NAMALWA (cell line): ENCODE measurements at places on chromosomes 11 and 22.

DNA sequence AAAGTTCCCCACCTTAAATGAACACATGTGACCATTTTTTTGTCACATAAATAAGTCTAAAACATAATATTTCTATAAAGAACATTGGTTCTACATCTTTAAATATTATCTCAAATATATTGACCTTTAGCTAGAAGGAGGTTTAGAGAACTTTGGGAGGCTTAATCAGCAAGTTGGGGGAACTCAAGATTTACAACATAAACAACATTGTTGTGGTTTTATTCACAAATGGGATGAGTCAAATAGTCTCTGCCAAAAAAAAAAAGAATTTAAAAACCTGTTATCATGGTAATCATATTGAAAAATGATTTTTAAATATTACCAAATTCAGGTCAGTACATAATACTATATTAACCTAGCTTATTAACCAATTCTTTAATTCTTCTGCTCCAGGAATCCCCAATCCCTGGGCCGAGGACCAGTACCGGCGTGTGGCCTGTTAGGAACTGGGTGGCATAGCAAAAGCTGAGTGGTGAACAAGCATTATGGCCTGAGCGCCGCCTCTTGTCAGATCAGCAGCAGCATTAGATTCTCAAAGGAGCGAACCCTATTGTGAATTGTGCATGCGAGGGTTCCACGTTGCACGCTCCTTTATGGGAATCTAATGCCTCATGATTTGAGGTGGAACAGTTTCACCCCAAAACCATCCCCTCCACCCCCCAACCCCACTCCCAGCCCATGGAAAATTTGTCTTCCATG is 98.2 kb downstream of the RDX start:
- DNase-seq, result no peak

- DNase-seq, result no peak
Measured at GRCh38 chr22:29780748-29781676, 13.8 kb downstream of the UQCR10 start.

GRCh38 chr11:105027678-105028077 is 4.7 kb upstream of the CASP5 start:
- no peak for DNase-seq

- DNase-seq, result no peak
Measured at GRCh38 chr11:90639461-90639993, 416.7 kb upstream of the CHORDC1 start.

DNA sequence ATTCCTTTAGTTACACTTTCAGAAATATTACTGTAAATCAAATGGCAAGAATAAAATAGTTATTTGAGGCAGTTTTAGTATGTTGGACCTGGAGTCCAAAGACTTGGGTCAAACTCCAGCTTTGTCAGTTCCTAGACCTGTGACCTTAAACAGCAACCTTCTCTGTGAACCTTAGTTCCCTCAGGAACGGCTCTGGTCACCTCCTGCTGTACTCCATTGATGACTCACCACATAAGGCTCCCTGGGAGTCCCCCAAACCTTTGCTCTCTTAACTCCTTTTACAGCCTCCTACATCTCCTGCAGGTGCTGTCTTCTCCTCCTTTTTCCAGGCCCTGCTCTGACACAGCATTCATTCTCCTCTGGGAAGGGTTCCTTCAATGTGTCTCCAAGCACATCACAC is 29.1 kb downstream of the LIMK2 start:
- DNase-seq, result no peak

DNA sequence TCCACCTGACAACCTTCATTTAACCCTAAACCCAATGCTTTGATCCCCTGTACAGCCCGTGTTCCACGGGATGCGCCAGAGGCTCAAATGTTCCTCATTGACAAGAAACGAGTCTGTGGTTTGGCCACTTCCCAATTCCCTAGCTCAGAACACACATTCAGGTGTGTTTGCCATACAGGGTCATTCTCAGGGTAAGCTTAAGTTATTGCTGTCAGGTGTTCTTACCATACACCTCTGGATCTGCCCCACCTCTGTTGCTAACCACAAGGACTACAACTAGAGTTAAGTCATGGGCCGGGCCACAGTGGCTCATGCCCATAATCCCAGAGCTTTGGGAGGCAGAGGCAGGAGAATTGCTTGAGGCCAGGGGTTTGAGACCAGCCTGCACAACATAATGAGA is 45.6 kb upstream of the POLD3 start:
- DNase-seq, result no peak

DNA sequence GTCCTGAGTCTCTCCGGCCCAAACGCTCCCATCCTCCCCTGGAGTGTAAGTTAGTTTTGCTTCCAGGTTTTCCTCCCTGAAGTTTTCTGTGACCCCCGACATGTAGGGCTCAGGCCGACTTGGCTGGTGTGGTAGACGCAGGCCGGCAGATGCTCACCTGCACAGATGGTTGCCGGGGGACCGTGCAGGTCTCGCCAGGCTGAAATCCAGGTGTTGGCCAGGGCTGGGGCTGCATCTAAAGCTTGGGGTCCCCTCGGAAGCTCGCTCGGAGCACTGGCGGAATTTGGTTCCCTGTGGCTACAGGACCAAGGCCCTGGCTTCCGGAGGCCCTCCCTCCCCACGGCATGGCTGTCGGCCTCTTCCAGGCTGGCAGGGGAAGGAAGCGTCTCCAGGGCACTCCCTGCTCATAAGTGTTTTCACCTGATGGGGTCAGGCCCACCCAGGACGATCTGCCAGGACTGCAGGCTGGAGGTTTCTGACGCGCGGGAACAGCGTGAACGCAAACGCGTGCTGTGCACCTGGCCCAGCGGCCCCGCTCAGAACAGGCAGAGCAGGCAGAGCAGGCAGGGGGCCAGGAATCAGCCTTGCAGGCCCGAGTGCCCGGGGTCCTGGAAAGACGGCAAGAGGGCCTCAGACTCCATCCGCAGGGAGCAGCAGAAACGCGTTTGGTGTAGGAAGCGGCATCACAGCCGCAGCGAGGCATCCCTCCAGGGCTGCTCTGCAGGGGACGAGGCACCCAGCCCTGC is 258.2 kb downstream of the BRD1 start:
- no peak for DNase-seq

- DNase-seq, result no peak
Measured at GRCh38 chr11:132337819-132338416, 967.5 kb downstream of the NTM start.

DNA sequence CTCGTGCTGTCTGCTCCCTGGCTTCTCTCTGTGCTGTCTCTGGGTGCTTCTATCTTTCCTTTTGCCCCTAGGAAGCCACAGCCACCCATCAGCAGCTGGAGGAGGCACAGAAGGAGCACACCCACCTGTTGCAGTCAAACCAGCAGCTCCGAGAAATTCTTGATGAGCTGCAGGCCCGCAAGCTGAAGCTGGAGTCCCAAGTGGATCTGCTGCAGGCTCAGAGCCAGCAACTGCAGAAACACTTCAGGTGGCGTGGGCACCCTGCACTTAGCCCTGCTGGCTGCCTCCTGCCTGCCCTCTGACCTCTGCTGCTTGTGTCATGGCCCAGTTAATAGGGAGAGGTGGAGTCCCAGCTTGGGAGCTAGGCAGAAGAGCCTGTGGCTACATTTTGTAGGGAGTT is 67.8 kb downstream of the CEP164 start:
- DNase-seq, result no peak

DNA sequence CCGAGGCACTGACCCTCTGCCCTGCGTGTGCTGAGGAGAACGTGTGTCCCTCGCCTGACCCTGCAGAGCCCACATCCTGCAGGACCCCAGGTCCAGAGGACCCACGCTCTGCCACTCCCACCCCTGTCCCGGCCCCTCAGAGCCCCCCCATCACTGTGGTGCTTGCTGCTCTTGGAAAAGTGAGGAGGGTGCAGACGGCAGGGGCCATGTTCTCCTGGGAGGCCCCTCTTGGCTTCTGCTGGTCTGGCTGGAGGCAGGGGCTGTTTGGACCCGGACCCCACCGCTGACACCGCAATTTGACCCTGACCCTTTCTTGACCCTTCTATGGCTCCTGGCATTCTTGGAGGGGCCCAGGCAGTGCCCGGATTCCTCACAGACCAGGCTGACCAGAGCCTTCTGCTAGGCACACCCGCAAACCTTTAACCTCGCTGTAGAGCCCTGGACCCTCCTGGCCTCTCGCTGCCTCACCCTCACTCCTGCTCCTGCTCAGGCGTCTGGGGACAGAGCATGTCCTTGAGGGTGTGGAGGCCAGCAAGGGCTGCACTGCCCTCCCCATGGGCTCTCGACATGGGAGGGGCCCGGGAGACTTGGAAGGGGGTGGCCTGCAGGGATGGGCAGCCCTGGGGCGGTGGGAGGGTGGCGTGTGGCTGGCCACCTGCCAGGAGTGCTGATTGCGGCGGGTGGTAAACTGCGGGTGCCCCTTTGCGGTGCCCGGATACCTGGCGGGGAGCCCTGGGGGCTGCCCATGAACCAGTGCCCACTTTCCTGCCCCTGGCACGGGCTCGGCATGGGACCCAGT is 37.0 kb upstream of the MUC5AC start:
- no peak for DNase-seq

DNA sequence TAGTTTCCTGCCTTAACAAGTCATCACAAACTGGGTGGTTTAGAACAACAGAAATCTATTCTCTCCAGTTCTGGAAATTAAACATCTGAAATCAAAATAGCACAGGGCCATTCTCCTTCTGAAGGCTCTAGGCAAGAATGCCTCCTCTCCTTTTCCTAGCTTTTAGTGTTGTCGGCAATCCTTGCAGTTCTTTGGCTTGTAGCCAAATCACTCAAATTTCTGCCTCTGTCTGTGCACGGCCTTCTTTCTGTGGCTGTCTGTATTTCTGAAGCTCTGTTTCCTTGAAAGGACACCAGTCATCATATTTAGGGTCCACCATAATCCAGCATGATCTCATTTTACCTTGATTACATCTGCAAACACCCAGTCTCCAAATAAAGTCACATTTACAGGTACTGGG is 795.5 kb downstream of the METTL15 start:
- DNase-seq, result no peak

DNA sequence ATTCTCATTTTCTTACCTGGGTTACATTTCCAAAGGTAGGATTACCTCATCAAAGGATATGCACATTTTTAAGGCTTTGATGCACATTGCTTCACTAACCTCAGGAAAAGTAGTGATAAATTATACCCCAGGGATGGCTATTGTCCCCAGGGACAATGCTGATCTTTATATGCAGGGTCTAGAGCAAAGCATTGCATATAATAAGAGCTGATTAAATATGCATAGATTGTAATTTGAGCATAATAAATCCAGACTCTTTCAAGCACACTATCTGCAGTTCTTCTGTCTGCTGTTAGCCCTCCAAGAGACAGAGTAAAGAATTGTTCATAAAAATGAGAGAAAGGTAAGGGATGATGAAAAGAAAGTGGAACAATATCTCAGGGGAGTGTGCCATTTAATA is 57.3 kb upstream of the SYT13 start:
- no peak for DNase-seq

- DNase-seq, result no peak
Measured at GRCh38 chr11:69700278-69701140, 3.3 kb downstream of the FGF19 start.

DNA sequence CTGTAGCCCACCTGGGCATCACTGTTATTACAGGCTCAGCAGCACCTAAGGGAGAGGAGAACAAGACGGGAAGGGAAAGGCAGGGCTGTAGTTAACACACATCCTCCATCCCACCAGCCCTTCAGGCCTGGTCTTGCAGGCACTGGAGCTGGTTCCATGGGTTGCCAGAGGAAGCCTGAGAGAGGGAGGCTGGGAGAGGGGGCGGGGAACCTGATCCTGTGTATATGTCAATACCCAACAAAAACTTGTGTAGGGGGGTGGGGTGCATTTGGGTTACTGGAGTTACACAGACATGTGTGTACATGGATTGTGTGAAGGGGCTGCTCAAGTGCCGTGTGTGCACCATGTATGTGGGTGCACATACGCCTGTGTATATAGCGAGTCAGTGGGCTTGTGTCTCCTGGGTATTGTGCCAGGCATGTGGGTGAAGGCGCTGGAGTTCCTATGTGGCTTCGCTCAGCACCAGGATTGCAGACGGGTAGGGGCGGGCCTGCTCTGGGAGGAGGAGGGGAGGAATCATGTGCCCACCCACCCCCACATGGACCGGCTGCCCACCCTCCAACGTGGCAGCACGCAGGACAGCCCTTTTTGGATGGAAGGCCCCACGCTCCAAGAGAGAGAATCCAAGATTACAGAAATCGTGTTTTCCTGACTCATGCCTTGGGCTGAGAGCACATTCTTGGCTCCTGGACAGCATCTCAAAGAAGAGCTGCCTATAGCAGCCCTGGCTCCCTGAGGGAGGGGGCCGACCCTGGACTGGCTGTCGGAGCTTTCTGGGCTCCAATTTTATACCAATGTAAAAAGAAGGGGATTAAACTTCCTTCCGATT is 4.2 kb upstream of the SERPINH1 start:
- DNase-seq, result no peak

DNA sequence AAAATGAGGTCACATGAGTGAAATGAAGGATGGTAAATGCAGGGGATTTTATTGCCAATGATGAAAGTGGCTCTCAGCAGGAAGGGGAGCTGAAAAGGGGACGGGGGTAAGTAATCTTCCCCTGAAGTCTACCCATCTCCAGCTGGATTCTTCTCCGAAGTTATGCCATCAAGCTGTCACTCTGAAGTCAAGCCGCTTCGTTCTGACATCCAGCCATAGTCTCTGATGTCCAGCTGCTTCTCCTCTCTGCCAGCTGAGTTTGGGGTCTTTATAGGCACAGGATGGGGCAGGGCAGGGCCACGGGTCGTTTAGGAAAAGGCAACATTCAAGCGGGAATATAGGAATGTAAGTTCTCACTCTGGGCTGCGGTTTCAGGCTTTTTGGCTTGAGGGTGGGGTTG is 181.9 kb upstream of the ANO3 start:
- no peak for DNase-seq

GRCh38 chr11:120141113-120141767 is 3.3 kb upstream of the TRIM29 start:
- no peak for DNase-seq
